Fibroblast of lung (primary cell): ENCODE measurements at places on chromosomes 12 and 14.

DNA sequence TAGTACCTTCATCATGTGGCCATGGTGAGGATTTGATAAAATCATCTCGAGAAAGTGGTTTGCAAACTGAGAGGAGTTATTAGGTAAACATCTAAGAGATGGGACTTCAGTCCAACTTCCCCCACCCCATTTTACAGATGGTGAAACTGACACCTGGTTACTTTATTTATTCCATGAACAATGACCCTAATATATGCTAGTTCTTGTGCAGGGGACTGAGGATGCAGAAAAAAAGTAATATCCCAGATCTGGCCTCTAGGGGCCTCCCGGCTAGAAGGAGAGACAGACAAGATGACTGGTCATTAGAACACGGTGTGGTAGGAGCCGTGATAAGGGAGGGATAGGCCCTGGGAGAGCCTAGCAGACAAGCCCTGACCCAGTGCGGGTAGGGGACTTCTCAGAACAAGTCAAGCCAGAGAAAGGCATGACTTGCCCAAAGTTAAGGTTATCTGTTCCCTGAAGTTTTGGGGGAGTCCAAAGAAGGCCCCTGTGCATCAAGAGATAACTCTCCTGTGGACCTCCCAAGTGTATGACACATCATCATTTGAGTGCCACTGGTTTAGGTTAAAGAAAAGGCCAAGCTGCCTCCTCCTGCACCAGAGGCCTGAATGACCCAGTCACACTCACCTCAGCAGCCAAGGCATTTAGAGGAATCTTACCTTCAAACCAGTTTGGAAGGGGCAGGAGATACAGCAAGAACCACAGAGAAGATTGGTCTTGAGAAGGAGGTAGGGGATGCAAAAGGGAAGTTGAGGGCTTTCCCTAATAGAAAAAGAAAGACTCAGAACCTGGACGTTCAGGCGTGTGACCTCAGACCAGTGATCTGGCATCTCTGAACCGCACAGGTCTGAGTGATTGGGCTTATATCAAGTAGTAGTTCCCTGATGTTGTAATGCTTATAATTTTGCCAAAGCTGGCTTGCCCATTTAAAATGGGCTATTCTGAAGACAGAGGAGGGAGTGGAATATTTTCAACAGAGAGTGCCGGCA, 1.6 kb downstream of the CMKLR1 start:
- peak; percentile 6 for DNase-seq

DNA sequence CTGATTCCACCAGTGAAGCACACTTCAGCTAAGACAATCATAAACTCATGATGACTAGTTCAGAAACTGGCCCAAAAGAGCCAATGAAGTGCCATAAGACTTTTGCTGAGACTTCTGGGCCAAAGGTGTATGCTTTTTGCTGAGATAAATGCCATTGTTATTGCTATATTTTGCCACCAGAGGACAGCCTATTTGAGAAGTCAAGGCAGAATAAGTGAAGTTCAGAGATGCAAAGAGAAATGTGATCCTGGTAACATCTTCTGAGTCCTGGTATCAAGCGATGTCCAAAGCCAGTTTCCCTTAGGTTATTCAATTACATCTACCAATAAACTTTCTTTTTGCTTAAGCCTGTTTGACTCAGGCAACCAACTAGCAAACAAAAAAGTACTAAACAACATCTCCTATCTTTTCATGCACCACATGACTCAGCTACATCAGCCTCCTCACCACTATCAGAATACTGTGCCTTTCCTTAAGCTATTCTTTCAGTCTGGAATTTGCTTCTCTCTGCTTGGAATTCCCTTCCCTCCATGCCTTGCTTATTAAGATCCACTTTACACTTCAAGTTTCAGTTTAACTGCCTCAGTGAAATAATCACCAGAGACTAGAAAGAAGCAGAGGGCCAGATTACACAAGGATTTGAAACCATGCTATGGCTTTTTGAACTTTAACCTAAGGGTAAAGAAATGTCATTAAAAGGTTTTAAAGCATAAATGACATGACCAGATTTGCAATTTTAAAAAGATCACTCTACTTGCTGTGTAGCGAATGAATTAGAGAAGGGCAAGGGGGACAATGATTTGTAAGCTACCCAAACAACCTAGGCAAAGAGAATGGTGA, 14.0 kb downstream of the CRY1 start:
- peak; percentile 58 for DNase-seq

DNA sequence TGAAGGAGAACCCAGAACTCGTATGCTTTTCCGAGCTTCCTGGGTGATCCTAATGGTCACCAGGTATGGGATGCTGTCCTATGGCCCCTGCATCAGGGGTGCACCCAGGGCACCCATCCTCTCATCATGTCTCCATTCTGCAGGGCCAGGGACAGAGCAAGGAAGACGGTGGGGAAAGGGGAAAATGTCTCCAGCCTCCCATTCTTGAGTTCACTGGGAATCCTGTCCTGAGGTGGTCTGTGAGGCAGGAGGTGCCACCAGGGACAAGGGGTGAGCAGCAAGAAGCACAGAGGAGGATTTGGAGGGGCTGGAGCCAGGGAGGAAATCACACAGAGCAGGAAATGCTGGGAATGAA, 14.9 kb upstream of the SLC6A12 start:
- no peak for DNase-seq

DNA sequence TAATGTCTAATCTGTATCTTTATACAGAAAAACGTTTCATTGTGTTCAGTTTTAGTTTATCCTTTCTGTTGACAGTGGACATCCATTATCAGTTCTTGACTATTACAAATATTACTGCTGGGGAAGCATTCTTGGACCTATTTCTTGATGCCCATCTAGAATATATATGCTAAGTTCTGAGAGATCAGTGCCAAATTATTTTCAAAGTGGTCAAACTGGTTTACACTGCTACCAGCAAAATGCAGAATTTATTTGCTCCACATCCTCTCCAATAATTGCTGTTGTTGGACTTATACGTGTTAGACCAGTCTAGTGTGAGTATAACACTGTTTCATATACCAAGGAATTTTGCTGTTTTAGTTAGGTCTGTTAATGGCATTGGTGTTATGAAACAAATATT, 85.5 kb upstream of the TRAF3 start:
- no peak for DNase-seq

GRCh38 chr14:52328276-52328675, 14.2 kb downstream of the PTGER2 start:
- peak; percentile 69 for DNase-seq

DNA sequence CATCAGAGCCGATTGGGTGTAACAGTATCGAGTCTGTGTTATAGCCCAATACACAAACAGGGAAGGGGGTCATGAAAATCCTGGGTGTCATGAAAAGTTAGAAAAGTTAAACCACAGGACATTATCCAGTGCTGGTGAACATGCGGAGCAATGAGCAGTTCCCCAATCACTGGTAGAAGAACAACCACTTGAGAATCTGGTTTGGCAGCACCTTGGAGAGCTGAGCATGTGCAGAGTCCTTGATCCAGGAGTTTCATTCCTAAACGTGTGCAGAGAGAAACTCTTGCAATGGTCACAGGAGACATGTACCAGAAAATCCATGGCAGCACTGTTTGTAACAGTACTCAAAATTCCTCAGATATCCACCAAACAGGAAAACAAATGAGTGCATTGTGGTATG, 23.0 kb upstream of the JDP2 start:
- DNase-seq: no peak

DNA sequence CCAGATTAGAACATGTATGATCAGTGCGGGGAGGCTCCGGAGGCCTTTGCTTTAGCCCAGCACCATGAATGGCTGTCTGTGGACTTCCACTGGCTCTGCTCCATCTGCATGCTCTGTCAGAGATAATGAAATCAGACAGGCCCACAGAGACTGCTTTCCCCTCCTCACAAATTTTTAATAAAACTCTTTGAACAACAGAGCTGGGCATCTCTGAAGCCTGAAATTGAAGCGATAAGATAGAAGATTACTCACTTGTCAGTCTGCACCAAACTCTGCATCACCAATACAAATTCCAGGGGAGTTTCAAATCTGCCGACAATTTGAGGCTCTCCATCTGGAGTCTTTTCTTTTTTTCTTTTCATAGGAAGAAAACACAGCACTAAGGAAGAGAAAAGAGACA, 110.0 kb downstream of the DYRK2 start:
- no peak for DNase-seq

GRCh38 chr12:78666584-78666983, 198.0 kb upstream of the SYT1 start:
- DNase-seq: no peak

- no peak for DNase-seq
Observed at GRCh38 chr14:102911541-102911951, 10.9 kb upstream of the AMN start.

DNA sequence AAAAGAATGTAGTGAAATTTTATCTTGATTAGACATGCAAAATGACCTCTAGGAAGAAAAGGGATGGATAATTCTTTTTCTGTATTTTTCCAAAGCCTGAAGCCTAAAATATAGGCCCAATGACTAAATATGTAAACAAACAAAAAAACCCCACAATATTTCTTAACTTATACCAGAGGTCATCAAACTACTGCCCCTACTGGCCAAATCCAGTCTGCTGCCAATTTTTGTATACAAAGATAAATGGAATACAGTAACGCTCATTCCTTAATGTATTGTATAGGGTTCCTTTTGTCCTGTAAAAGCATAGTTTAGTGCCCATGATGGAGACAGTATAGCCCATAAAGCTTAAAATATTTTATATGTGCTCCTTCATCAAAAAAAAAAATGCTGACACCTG, 145.7 kb upstream of the ALG10 start:
- no peak for DNase-seq

DNA sequence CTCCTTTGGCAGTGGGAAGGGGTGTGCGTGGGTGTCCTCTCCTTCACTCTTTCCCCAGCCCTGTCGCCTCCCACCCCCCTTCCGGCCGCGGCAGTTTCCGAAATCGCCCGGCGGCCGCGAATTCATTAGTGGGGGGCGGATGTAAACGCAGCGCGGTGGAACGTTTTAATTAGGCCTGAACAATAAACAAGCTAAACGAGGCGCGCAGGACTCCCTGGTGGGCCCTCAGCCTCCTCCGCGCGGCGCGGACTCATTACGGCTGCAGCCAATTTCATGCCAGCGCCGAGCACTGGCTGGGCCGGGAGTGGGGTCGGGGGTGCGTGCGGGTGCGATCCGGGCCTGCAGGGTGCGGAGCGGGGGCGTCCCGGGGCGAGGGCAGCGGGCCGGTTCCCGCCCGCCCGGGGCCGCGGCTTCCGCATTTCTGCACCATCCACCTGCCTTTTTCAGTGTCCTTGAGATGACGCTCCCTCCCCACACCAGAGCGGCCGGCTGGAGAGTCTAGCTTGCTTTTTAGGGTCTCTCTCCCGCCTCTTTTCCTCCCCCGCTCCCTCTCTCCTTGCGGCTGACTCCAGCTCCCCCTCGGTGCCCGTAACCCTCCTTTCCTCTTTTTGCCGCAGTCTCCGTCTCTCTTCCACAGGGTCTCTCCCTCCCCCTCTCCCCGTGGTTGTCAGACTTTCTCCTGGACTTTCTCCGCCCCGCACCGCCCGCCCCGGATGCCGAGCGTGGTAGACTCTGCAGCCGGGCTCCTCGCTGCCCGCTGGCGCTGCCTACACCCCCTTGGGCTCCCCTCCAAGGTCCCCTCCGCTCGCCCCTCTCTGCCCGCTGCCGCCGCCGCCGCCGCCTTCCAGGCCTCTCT, at the start of gene CISTR:
TSS of gene CISTR (minus strand) at position 644 of the 856 bp plus-strand sequence.
- DNase-seq: no peak

GRCh38 chr14:53161758-53162435, 8.8 kb upstream of the DDHD1 start:
- no peak for DNase-seq

- no peak for DNase-seq
Observed at GRCh38 chr12:69986114-69986513, 161.1 kb downstream of the MYRFL start.

DNA sequence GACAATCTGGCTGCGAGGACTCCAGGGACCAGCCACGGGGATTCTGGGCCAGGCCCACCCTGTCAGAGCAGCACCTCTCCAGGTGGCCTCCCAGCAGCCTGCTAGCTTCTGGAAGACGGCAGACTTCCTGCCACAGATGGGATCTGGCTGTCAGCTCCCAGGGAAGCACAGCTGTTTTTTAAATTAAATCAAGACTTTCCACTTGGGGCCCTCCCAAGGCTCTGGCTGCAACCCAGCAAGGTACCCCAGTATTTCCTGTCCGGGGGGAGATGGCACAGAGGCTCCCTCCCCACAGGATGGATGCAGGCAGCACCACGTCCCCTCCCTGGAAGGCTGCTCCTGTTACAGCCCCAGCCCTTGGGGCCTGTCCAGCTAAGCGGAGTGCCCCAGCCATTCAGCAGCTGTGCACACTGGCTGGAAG, 56.9 kb downstream of the ACTN1 start:
- no peak for DNase-seq

GRCh38 chr12:97559267-97559666, 96.7 kb downstream of the RMST start:
- no peak for DNase-seq

DNA sequence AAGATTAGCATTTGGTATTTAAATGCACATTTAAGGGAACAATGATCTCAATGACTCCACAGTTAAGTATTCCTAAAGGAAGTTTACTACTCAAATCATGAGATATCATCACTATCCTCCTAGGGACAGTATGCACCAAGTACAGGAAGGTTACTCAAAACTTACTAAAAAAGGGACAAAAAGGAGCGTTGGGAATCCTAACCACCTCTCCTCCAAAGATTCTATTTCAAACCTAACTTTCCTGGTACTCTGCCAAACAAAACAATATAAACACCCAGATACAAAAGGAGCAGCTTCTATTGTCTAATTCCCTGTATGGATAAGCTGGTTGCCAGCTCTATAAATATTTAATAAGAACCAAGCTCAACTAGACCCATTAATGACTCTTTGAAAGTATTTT, 377.7 kb downstream of the NUAK1 start:
- peak; percentile 68 for DNase-seq
